ENCODE measurements at places on chromosomes 11 and 22.

DNA sequence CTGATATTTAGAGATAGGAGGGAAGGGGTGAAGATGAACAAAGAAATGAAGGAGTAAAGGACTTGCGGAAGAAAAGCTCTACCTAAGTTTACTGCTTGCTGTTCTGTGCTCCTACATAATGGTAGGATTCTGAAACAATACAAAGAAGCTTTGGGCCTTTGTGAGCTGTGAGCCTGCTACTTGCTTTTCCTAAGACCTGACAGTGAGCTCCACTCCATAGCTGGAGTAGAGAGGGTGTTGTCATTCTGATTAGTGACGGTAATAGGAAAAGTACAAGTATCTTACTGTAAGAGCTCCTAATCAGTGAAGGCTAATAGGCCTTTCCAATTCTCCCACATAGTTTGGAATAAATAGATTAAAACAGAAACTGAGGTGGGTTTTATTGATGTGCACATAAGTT, 75.9 kb downstream of the PARVA start:
- DNase-seq: no peak

GRCh38 chr22:24803064-24803542, 2.9 kb upstream of the SGSM1 start:
- DNase-seq: peak; percentile 52

DNA sequence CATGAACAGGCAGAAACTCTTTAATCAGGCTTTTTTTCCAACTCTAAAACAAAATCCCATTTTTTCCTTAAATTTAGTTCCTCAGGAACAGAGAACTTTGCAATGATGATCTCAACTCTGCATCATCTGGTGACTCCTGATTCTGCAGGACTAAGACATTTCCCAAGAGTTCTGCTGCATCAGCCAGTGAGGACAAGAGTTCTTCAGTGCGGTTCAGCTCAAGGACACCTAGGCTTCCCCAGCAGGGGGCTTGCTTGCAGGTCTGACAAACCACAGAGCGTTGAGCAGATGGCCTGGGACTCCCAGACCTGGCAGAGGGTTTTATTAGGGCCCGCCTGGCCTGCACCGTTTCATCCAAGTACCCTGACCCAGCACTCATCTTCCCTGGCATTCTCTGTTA, 6.4 kb downstream of the CDCA5 start:
- DNase-seq: no peak

DNA sequence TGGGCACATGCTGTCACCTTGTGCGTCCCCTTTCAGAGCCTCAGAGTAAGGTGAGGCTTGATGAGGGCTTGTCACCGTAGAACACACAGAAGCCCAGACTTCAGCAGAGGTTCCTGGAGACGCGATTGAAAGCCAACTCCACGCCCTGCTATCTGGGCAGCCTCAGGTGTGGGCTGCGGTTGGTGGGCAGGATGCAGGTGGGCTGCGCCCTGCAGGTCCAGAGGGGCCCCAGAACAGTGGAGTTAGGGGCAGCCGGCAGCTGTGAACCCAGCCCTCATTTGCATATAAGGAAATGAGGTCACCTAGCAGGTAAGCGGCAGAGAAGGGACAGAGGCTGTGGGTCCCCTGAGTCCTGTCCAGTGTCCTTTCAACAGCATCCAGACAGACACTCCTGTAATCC, 15.4 kb downstream of the PHLDA2 start:
- DNase-seq: no peak

DNA sequence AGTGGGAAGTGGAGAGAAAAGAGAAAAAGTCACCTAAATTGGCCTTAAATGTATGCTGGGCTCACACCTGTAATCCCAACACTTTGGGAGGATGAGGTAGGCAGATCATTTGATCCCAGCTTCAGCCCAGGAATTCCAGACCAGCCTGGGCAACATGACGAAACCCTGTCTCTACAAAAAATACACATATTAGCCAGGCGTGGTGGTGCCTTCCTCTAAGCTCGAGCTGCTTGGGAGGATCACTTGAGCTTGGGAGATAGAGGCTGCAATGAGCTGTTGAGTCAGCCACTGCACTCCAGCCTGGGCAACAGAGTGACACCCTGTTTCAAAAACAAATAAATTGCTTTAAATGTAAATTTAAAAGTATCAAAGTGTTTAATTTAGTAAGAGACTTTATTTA, 3.9 kb downstream of the CBL start:
- DNase-seq: no peak

- no peak for DNase-seq
Observed at GRCh38 chr11:1235306-1235900, 12.5 kb downstream of the MUC5B start.

DNA sequence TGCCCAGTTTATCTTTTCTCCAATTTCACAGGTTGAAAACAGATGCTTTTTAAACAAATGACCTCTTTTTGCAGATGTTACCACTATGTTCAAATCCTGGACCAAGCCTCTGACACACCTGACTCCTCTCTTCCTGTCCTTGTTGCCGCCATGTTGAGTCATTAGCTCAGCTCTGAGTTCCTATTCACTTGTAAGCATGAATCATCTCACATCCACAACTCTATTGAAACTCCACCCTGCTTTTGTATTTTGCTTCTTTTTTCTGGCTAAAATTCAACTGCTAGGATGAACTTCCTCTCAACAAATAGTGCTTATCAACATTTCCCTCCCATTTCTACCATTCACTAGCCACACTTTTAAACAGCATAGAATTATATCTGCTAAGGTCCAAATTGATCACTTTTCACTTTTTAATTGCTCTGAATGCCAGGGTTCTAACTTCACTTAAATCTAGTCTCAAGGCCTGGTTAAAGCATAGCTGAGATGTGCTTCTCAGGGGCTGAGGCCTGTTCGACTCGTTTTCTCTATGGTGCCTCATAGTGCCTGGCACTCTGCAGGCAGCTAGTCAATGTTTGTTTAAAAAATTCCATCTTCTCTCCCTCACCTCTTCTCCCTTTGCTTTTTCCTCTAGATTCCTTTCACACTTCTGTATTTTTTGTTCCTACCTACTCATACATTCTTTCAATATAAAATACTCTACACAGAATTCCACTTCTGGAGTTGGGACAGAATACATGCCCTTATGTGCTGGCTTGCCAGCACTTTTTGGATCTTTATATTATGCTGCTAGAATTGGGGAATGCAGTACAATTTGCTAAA, 3.9 kb downstream of the JOSD1 start:
- DNase-seq: no peak

GRCh38 chr22:37177221-37177620, 10.8 kb downstream of the C1QTNF6 start:
- DNase-seq: no peak

DNA sequence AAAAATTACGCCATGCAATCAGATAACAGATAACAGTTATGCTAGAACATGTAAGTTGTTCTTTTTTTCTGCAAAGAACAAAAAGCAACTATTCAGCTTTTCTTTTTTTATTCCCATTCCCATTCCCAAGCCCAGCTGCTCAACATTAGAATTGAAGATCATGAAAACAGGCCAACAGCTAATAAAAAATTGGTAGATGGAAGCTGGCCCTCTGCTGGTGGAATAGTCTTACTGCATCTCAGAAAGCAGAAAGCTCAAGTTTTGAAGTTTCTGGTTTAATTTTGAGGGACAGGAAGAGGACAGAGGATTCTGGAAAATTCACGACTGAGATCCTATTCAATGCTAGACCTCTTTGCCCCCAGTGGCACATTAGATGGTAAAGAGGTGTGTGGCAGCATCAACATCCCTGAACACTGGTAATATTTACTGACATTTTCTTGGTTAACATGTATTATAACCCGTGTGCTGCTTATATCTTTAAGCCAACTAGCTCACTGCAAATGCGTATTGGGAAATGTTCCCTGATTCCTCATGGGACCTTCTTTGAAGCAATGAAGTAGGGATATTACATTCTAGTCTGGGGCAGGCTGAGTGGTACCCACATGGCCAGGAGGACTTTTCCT, 591.2 kb downstream of the OPCML start:
- DNase-seq: no peak

DNA sequence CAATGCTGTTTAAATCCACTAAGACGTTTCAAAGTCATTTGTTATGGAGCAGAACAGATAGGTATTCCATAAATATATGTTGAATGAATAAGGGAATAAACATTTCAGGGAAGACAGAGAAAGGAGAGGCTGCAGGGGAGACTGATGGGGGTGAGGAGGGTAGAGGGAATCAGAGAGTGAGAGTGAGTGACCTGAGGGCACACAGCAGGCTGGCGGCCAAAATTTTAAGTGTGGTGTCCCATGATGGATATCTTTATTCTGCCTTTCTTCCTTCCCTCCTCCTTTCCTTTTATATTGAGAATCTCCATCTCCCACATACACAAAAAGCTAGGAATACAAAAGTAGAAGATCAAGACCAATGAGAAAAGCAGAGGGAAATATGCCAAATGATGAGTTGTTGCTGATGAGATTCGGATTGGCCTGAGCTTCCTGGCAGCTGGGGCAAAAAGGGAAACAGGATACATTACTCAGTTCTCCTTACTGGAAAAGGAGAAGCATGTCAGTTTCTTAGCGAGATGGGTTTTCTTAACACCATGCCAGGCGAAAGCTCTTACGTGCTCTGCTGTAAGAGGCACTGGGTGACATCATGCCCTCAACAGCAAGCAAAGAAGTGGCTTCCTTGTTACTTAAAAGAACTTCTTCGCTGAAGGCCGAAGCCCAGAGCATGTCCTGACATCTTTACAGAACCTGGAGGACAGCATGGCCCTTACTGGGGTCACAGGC, 11.2 kb upstream of the CYTH4 start:
- no peak for DNase-seq

GRCh38 chr11:58900479-58901420, 38.5 kb upstream of the GLYATL1 start:
- no peak for DNase-seq

DNA sequence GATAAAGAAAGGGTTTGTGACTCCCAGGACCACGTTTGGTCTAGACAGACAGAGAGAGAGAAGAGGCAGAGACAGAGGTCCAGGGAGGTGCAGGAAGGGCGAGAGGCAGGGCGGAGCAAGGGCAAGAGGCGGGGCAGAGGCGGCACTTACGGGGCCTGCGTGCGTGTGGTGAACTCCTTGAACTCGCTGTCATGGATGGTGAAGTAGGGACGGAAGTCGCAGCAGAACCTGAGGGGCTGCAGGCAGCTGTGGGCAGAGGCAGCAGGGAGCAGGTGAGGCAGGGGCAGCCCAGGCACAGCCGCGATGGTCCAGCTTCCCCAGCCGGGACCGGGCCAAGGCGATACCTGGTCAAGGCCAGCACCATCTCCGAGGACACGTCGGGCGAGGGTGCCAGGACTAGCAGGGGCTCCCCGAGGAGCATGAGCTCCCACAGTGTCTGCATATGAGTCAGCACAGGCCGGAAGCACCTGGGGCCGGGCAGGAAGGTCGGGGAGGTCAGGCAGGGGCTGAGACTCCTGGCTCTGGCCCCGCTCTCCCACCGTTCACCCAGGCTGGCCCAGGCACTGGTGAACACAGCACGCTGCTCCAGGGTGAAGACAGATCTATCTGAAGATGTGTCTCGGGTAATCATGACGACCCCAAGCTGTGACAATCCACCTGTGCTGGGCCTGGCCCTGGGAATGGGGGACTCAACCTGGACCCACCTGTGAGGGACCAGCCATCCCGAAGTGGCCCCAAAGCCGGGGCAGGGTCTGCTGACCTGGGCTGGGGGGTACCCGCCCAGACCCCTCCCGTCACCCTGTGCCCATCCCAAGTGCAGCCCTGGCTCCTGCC, 7.2 kb upstream of the PLXNB2 start:
- peak; percentile 60 for DNase-seq

DNA sequence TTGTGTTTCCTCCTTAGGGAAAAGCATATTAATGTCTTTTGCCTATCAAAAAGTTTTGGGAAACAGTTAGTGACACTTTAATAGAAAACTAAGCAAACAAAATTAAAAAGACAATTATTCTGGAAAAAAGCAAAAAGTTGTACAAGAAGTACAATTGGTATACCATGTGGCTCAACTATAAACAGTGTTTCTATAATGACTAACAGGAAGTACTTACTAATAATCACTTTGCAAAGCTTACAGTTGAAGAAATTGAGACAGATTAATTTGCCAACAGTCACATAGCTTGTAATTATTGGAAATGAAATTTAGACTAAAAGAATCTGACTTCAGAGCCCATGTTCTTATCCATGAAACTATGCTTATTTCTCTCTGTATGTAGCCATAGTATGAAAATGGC, 24.7 kb downstream of the PPME1 start:
- no peak for DNase-seq

DNA sequence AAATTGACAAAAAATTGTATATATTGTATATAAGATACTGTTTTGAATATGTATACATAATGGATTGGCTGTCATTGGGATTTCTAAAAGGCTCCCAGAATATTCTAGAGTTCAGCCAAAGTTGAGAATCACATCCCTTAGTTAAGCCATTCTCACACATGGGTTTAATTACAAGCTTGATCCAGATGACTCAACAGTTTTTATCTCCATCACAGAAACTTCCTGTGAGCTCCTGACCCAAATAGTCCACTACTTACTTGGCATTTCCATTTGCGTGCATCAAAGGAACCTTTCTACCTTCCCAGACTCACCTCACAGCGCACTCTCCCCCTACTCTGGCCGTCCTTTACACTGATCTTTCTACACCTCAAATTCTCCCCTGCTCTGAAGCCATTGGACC, 184.8 kb upstream of the ARHGAP20 start:
- DNase-seq: no peak

- no peak for DNase-seq
Observed at GRCh38 chr11:48242501-48242900, 2.4 kb upstream of the OR4X2 start.

DNA sequence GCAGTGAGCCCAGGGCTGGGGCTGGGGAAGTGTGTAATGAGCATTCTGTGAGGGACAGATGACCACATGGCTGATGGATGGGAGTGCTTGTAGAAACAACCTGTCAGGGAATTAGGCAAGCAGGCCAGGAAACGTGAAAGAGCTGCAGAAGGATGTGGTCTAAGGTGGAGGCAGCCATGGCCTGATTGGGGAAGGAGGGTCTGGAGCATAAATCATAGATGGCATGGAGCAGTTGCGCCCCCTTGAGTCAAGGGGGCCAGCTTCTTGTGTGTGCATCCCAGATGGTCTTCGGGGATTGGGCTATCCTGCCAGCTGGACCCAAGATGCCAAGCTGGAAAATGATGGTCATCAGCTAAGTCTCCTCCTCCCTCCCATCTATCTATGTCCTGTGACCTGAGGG, 119.4 kb upstream of the CLPB start:
- no peak for DNase-seq

- DNase-seq: no peak
Observed at GRCh38 chr22:27987557-27987956, 68.5 kb upstream of the PITPNB start.

GRCh38 chr22:47250995-47251765, 488.7 kb downstream of the TBC1D22A start:
- DNase-seq: no peak

- DNase-seq: no peak
Observed at GRCh38 chr22:46448333-46448732, 89.1 kb downstream of the CELSR1 start.

All from stimulated activated CD4-positive, alpha-beta T cell treated with anti-CD3 and anti-CD28 coated beads, Interleukin-1b, Interleukin-23, amount 100 ng/mL, for 4 hours (primary cell).